Right renal pelvis (tissue), 4 donors: ENCODE measurements at places on chromosomes 4 and X.

- no peak for DNase-seq
Observed at GRCh38 chr4:69484011-69484410, 11.7 kb downstream of the UGT2B4 start.

GRCh38 chrX:110795645-110796406, at the start of gene CHRDL1:
CHRDL1 (minus strand) TSS chrX:110795817; CDS start chrX:110792181, 3,636 bp downstream.
- peak; percentile 11 for DNase-seq

DNA sequence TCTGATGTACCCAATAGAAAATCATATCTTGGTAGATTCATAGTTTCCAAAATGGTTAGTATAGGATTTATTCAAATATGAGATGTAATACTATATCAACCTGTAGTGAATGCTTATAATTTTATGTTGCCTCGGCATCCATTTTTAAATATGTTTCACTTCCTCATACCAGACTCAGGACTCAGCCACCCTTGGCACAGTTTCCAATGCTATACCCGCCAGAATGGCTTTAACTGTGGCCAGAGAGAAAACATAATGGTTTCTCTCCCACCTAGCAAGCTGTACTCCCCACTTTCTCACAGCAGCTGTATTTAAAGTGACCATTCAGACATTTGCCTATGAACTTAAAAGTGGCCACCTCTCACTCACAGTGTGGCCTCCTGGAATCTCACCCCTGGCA, 466.6 kb upstream of the PABPC4L start:
- no peak for DNase-seq

GRCh38 chr4:80840396-80840795, 190.1 kb upstream of the BMP3 start:
- DNase-seq, result no peak

DNA sequence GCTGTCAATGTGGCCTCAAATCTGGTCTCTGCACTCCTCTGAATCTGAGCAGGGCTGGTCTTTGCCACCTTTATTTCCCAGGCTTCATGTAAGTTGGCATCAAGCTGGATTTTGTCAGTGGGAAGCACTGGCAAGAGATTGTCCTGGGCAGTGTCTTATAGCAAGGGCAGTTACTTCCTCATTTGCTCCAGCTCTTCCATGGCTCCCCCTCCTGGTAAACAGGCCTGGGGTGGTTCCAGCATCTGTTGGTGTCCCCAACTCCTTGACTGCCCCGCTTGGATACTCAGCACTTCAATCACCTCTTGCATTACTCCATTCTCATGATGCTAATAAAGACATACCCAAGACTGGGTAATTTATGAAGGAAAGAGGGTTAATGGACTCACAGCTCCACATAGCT, 15.0 kb upstream of the REST start:
- DNase-seq, result no peak

DNA sequence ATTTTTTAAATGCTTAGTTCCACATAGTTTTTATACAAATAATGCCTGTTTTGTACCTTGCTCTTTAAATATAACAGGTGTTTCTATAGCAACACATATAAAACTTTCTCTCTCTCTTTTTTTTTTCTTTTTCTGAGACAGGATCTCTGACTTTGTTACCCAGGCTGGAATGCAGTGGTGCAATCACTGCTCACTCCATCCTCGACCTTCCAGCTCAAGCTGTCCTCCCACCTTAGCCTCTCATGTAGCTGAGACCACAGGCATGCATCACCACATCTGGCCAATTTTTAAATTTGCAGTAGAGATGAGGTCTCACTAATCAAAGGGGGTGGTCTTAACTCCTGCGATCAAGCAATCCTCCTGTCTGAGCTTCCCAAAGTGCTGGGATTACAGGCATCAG, 18.3 kb upstream of the SULT1E1 start:
- DNase-seq, result no peak

DNA sequence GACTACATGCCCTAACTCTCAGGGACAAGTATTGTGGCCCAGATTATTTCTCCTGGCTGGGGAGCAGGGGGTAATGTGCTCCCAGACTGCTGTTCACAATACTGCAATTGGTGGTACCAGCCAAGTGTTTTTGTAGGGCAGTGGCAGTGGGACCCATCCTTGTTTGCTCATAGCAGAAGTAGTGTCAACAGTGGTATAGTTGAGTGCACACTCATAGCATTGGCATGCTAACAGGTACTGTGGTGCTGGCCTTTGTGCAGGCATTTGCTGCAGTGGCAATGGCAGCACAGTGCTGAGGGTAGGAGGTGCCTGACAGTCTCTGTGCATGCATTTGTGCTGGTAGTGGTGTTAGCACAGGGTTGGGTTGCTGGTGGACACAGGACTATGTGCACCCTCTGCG, 995.0 kb downstream of the SH3BGRL start:
- DNase-seq, result no peak

DNA sequence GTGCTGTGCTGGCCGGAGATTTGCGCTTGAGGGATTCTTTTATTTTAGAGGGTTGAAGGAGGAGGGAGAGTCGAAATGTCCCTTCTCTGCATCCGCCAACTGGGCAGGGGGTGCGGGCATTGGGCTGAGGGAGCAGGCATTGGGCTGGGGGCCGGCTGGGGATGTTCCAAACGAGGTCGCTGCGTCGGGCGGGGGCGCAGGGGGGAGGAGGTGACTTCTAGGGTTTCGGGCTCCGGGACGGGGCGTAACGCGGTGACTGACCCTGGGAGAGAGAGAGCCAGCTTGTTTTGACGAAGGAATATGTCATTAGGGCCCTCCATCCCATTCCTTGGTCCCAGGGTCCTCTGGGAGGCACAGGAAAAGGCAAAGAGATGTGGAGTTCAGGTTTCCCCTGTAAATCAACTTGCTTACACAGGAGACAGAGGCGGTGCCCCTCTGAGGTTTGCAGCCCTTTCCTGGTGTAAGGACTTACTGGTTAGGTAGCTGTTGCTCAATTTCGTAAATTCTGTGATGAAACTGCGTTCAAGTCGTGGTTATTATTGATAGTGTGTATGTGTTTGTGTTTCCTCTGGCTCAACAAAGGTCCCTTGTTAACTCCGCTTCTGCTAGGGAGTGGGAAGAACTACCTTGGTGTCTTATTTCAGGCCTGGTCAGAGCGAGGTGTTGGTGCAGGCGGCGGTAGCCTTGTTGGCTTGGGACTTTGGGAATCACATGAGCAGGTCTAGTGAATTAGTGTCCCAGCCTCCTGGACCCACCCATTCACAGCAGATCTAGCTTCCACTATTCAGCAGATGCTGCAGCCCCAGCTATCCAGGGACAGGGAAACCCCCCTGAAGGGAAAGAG, 716 bp downstream of the FHIP1A start:
- peak; percentile 31 for DNase-seq

- DNase-seq, result no peak
Observed at GRCh38 chrX:96692890-96693289, 8.2 kb downstream of the DIAPH2 start.

DNA sequence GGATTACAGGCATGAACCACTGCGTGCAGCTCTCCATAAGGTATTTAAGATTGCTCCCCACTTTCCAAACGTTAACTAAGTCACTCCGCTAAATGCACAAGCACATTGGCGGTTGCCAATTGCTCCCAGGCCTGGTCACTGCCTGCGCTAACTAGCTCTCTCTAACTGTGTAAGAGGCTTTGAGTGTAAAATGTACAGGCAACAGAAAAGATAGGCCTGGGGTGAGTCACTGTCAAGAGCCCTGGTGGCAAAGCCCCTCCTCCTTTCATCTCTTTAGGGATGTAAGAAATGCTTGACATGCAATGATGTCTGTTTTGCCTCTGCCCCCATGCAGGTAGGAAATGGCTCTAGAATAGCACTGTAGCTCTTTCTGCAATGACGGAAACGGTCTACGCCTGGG, 329.7 kb upstream of the GATB start:
- no peak for DNase-seq

- peak; percentile 70 for DNase-seq
Observed at GRCh38 chr4:6720202-6720699, 4.3 kb downstream of the BLOC1S4 start.

- DNase-seq, result no peak
Observed at GRCh38 chr4:73172161-73172560, 86.4 kb downstream of the ANKRD17 start.
